ENCODE measurements at places on chromosomes 5 and 9.

- no peak for DNase-seq
Measured at GRCh38 chr5:83721953-83722901, 1.6 kb upstream of the HAPLN1 start.

- no peak for DNase-seq
Measured at GRCh38 chr9:68721666-68722330, 16.8 kb downstream of the PIP5K1B start.

DNA sequence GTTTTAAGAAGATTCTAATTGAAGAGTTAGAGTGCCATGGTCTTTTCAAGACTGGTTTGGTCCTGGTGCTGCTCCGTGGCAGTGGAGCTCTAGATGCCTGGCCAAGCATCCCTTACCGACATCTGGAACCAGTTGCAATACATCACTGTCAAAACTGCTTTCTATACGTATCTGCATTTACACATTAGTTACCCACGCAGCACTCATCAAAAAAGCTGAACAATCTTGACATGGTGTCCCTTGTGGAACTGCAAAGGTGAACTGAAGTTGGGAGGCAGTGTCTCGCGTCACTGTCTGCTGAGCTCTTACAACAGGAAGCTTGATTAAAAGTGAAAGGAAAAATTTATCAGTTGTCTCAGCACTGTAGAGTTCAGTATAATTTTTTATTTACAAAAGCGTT is 82.6 kb downstream of the PBX3 start:
- DNase-seq = peak; percentile 6

GRCh38 chr5:135027266-135027696 is 6.7 kb downstream of the PITX1 start:
- DNase-seq = no peak

GRCh38 chr5:118553662-118554061 is 434.7 kb downstream of the DTWD2 start:
- DNase-seq = no peak

DNA sequence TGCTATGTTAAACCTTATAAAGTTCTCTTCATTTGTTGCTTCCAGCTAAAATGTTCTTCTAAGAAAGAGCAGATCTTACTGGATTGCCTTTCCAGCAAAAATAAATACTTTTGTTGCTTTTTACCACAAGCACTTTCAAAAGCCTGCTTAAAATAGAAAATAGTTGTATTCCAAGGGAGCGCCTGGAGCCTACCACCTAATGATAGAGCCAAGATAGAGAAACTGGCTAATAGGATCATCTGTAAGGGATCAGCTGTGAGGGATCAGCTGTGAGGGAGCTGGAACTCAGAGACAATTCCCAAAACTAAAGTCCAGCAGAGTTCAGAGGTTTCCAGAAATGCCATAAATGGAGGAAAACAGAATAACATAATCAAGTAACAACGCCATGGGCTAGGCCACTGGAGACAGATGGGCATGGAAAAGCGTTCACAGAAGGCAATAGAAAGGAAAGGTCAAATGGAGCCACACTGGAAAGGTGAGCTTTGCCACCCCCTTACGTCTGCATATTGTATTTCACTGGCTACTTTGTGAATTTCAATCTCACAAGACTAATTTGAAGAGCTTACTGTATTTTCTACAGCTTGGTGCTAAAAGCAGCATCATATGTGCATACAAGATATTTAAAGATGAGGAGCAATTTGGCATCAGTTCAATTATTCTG is 140.6 kb upstream of the TLE4 start:
- no peak for DNase-seq

GRCh38 chr9:123798195-123798594 is 131.7 kb downstream of the DENND1A start:
- DNase-seq = no peak

GRCh38 chr5:155850370-155850769 is 476.6 kb upstream of the SGCD start:
- DNase-seq = no peak

DNA sequence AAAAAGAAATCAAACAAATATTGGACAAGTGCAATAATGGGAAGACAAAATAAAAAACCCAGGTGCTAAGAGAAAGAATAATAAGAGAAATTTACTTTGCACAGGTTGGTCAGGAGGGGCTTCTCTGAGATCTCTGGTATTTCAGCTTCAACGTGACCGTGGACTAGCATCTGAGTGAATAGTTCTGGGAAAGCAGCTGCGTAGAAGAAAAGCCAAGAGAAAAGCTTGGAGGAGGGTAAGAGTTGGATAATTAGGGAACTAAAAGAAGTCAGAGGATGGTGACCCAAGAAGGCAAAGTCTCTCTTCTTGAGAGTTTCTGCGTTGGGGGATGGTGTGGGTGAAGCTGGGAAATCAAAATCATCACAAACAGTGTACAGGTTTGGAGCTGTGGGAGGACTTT is 41.6 kb downstream of the YIPF5 start:
- DNase-seq = no peak
